ENCODE measurements at places on chromosomes 2 and 18.

GRCh38 chr2:147171941-147172340 is 672.9 kb upstream of the ACVR2A start:
- DNase-seq: no peak

DNA sequence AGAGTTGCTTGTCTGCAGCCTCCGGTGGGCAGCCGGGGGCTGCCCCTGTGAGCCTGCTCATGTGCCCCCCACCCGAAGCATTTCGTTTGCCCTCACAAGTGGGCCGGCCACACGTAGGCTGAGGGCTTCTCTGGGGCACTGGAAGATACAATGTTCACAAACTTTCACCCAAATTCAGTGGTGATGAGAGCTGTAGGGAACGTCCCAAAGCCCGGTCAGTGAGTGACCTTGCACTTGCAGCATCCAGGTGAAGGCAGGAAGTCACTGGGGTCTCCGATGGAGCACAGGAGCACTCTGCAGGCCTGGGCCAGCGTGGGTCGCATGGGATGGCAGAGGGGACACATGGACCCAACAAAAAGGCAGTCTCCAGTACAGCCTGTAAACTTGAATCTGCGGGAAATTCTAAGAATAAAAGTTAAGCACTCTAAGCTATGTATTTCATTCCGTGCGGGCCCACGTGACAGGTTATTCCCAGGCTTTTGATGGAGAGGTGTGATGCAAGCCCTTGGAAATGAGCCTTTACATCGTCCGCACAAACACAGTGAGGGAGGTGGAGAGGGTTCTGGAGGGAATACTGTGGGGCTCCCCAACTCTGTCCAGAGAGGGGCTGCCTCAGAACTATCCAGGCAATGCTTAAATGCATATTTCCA is 42.5 kb downstream of the CNGA3 start:
- no peak for DNase-seq

DNA sequence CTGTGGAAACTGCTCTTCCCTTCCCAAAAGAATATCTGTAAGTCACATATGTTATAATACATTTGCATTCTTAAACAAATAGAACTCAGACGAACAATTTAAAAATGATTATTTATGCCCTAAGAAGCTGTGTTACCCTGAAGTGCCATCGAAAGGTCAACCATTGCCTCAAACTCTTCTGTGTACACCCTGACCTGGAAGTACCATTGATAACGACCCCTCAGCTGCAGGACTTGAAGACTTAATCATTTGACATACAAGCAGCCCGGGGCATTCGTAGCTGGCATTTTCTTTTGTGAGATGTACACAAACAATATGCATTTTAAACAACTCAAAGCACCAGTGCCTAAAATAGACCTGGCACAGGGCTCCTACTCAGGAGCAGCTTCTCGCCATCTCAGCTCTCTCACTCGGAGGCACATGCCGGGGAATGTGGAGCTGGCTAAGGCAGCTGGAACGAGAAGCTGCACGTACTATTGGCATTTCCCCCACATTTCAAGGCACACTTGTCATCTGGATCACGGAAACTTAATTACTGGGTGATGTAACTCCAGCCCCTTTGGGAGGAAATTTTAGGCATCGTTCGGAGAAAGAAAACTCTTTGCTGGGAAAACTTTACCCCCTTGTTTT is 170.0 kb upstream of the GALNT5 start:
- DNase-seq: peak; percentile 36

GRCh38 chr2:10007435-10007834 is 35.9 kb upstream of the KLF11 start:
- no peak for DNase-seq

- DNase-seq: no peak
These were observed 20.7 kb upstream of the CXCR1 start for GRCh38 chr2:218187296-218188015.

DNA sequence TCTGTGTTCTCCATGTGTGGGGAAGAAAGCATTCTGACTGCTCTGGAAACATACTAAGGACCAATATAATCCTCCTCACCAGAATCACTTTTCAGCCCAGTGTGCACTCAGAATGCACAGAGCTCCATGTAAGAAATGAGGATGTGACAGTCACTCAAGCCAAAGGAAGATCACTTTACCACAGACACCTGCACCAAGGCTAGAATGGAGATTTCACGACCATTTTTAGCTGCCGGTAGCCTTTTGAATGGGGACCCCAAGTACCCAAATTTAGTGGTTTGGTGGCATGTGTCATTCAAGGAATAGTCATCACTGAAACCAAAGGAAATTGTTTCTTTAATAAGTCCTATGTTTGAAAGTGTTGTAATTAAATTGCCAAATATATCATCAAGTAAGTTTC is 613.2 kb upstream of the ACVR2A start:
- DNase-seq: no peak

DNA sequence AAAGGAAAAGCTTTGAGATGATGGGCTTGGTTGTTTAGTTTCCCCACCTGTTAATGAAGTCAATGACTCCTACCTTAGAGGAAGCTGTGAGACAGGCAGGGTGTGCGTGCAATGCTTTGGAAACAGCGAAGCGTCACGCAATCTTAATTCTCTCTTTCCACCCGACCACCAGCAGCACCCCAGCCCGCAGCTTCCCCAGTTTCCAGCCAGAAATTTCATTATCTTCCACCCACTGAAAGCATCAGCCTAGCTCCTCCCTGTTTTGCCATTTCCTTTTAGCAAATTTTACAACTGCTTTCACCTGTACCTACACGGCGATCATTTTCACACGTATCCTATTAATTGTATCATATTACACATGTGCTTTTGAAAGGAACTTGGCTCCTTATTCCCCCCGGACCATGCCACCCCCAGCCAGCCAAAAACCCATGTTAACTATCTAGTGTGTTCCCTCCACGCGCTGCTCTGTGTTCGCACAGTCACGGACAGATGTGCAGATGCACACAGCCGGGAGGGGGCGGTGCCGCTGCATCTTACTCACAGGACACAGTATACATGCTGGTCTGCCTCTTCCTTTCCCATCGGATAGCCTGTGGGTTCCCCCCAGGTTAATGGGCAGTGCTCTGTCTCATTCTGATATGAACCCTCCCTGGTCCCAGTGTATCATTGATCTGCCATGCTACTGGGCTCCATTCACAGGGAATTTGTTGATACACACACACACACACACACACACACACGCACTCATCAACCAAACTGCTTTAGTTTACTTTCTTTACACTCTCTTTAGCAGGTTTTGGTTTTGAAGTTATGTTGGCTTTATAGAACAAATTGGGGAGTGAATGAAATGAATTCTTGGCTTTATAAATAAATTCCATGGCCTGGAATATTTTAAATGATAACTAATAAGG is 22.4 kb downstream of the CYP27C1 start:
- DNase-seq: no peak

- no peak for DNase-seq
These were observed 5.6 kb downstream of the TFPI start for GRCh38 chr2:187548656-187549055.

DNA sequence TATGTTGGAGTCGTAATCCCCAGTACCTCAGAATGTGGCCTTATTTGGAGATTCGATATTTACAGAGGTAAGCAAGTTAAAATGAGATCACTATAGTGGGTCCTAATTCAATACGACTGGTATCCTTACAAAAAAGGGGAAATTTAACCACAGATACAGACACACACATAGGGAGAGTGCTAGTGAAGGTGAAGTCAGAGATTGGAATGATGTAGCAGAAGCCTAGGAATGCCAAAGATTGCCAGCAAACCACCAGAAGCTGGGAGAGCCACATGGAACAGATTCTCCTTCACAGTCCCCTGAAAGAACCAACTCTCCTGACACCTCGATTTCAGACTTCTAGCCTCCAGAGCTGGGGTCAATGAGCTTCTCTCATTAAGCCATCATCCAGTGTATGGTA is 17.7 kb upstream of the ACTR3 start:
- no peak for DNase-seq

DNA sequence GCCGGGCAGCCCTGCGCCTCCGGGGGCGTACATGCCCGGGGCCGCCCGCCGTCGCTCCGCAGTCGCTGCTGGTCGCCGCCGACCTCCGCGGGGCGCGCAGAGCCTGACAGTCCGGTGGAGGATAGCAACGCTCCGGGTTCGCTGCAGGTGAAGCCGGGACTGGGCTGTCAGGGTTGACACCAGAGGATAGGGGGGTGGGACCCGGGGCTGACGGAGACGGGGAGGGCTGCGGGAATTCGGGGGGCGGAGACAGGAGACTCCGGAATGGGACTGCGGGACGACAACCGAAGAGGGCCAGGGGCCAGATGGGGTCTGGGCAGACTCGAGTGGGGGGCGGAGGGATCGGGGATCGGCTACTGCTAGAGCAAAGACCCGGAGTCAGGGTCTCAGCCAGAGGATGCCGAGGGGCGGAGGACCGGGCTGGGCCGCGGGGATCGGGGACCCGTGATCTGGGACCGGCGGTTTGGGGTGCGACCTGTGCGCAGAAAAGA is 403 bp downstream of the TMEM127 start:
- DNase-seq: no peak

- DNase-seq: no peak
These were observed 85.4 kb upstream of the LINC00305 start for GRCh38 chr18:64234321-64234720.

DNA sequence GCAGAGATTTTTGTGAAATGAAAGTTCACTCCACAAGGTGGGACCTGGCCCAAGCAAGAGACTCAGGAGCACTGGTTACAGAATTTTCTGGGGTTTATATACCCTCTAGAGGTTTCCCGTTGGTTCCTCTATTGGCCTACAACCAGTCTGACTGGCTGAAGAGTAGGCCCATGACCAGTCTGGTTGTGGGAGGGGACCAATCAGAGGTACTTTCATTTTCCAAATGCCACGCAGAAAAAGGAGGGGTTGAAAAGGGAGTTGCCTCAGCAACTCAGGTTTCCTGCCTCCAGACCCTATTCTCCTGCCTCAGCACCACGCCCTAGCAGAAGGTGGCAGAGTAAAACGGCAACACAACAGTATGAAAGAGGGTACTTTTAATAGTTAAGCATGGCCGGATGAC is 98.4 kb downstream of the COLEC12 start:
- no peak for DNase-seq

- no peak for DNase-seq
These were observed 345.5 kb downstream of the TNS1 start for GRCh38 chr2:217657252-217657651.

- DNase-seq: no peak
These were observed 60.2 kb upstream of the FZD7 start for GRCh38 chr2:201973305-201973928.

GRCh38 chr2:72143441-72144273 is 4.0 kb downstream of the CYP26B1 start:
- DNase-seq: no peak

DNA sequence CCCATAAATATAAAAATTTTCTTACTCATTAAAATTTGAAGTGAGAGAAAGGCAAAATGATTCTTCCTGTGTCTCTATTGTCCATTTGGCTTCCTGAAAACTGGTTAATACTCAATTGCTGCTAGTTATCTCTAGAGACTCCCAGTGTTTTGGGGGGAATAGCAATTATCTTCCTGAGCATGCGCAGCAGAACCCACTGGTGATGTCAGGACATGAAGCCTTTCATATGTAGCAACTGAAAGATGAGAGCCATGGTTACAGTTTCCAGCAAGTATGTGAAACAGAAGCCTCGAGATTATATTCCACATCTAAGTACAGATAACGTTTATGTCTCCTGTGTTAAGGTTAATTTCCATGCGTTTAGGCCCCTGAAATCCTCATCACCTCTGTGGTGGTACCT is 254.3 kb upstream of the FIGN start:
- no peak for DNase-seq

DNA sequence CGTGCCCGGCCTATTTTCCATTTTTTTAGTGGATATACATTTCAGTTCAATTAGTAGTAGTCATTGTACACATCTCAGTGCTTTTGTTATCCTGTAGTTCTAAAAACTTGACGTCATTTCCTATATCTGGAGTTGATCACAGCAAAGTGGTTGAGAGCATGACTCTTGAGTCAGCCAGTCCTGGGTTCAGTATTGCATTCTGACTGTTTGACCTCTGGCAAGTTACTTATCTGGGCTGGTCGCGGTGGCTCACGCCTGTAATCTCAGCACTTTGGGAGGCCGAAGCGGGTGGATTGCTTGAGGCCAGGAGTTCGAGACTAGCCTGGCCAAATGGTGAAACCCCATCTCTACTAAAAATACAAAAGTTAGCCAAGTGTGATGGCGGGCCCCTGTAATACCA is 50.4 kb upstream of the PPM1B start:
- no peak for DNase-seq

DNA sequence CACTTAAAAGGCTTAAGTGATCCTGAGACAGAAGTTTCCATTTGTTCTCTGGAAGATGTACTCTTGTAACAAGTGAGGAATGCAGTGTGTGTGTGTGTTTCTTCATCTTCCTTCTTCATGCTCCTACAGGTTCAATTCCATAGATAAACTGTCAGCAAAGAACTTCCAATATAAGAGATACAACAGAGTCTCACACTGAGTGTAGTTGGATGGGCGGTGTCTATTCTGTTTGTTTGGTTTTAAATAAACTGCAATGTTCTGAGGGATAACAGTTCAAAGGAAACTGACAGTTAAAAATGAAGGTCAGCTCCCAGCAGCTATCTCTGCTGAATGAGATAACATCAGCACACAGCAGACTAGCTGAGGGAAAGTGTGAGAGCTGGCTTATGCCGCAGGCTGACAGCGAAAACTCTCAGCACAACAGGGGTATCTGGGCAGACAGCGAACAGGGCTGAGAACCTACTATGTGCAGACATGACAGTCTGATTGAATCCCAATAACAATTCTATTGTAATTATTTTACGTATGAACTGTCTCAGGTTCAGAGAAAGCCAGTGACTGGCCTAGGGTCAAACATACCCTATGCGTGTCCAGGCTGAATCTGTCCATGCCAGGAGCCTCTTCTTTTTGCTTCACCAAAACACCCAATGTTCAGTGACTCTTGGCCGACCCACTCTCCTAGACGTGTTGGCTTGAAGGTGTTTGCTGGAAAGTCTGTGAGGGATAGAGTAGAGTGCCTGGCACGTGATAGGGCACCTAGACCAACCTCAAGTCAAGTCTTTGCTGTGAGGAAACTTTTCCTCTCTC is 201.9 kb upstream of the TRIB2 start:
- DNase-seq: no peak

GRCh38 chr2:101974663-101975062 is 17.1 kb upstream of the IL1R2 start:
- no peak for DNase-seq

DNA sequence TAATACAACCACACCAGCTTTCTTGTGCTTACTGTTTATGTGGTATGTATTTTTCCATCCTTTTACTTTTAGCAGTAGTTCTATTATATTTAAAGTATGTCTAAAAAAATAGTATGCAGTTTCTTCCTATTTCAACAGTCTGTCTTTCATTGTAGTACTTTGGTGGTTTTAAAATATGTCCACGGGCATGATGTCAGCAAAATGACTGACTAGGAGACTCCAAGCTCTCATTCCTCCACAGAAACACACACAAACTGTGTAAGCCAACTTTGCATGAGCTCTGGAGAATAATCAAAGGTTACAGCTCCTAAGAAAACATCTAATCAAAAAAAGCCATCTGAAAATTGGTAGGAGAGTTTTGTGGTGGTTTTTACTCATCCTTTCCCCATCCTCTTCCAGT is 56.1 kb downstream of the TEX51 start:
- no peak for DNase-seq

- no peak for DNase-seq
These were observed 87.9 kb downstream of the BCL2L11 start for GRCh38 chr2:111208639-111209038.

GRCh38 chr18:69082499-69082898 is 284.6 kb downstream of the CCDC102B start:
- no peak for DNase-seq

- DNase-seq: no peak
These were observed 57.2 kb downstream of the PDCL3 start for GRCh38 chr2:100619951-100620350.

Data from GM04503 (cell line).